ENCODE measurements at places on chromosomes 4 and X. TPM values are rescaled to one million over a fixed set of nuclear protein-coding genes. Genes with fewer than 3 reads are reported as not detected.

The PPP1R2C gene
- total RNA-seq = not detected

The APLN gene
- 31.4 TPM for total RNA-seq

The TMSB15A gene
- total RNA-seq = 0.36 TPM

The TBX22 gene
- not detected for total RNA-seq

The F8A2 gene
- not detected for total RNA-seq

The GAGE12H gene
- not detected for total RNA-seq

The RLIM gene
- 31.3 TPM for total RNA-seq

The PABPC1L2A gene
- not detected for total RNA-seq

The ACOX3 gene
- total RNA-seq = 49.6 TPM

The ESX1 gene
- total RNA-seq = not detected

The LPAR4 gene
- not detected for total RNA-seq

The TMEM154 gene
- 7.4 TPM for total RNA-seq

The SPP1 gene
- not detected for total RNA-seq

All from cardiac atrium fibroblast (primary cell).